Fibroblast of villous mesenchyme (primary cell): ENCODE measurements at places on chromosomes 5 and 9.

- DNase-seq = peak; percentile 65
Measured at GRCh38 chr5:142981886-142982820, 212.0 kb downstream of the ARHGAP26 start.

- DNase-seq = peak; percentile 64
Measured at GRCh38 chr5:113311301-113311700, 123.5 kb downstream of the TSSK1B start.

GRCh38 chr9:10015755-10016154 is 597.0 kb downstream of the PTPRD start:
- DNase-seq = no peak

DNA sequence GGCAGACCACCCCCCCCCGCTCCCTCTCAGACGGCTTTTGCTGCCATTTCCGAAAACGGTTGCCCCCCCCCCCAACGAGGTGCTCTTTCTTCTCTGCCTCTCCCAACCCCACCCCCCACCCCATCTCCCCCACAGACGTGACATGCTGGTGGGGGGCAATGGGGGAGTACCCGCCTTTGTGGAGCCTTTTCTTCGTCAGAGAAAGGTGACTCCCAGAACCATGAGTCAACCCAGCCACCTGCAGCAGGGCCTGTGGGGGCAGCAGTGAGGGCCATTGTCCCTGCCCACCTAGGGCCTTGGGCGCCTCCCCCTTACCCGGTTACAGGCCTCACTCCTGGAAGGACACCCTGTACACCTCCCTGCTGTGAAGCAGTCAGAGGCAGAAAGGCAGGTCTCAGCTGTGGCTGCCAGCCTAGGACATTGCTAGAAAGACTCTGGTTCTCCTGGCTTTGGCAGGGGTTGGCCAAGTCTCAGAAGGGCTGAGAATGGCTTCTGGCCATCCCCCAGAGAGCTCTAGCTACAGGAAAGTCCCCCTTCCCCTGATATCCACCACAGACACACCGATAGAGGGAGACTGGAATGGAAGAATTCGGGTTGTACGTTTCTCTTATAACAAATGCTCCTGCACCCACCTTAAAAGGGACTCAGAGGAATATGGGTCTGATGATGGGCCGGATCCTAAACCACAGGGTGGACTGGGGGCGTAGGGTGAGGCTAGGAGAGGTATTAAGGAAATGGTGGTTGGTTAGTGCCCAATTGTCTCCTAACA is 2.2 kb downstream of the DNAJB5 start:
- no peak for DNase-seq

DNA sequence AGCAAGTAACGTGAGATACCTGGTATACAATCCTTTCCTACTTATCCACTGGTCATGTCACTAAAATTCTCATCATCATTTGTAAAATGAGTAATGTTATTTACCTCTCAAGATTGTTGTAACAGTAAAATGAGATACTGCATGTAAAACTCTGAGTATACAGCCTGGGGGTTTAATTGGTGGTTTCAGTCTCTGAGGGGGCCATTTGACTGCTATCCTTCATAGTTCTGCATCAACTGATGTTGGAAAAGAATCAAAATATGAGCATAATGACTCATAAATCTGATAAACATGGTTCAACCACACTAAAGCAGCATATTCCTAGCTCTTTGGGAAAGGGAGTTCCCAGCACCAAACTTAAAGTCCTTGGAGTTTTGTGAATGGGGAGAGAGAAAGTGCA is 181.0 kb upstream of the GHR start:
- no peak for DNase-seq

DNA sequence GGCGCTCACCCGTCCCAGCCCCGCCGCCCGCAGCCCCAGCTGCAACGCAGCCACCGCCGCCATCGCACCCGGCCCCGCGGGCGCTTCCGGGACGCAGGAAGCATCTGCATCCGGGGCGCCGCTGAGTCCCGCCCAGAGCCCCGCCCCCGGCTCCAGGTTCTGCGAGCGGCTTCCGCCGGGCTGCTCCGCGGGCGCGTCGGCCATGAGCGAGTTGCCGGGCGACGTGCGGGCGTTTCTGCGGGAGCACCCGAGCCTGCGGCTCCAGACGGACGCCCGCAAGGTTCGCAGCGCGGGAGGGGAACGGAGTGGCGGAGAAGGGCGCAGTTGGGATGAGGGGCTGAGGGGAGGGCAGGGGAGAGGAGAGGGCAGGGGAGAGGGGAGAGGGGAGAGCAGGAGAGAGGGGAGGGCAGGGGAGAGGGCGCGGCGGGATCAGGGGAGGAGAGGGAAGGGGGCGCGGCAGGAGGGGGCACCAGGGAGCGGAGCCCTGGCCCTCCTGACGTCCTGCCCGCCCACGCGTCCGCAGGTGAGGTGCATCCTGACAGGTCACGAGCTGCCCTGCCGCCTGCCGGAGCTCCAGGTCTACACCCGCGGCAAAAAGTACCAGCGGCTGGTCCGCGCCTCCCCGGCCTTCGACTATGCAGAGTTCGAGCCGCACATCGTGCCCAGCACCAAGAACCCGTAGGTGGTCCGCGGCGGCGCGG is at the start of the genes SURF1 and SURF2:
Gene SURF1 (minus strand): TSS at position 97 of the 701 bp plus-strand sequence. CDS start 34 bp downstream, at position 63.
Gene SURF2 (plus strand): TSS at position 160 of the 701 bp plus-strand sequence. CDS start 43 bp downstream, at position 203.
- DNase-seq = peak; percentile 79
